Transverse colon (tissue), 4 donors: ENCODE measurements at places on chromosomes 7 and 10. TPM values are rescaled to one million over a fixed set of nuclear protein-coding genes. Genes with fewer than 3 reads are reported as not detected.

The DRGX gene
- total RNA-seq, result not detected

The FXYD4 gene
- total RNA-seq, result not detected

The OR2A42 gene
- not detected for total RNA-seq

The NKX2-3 gene
- total RNA-seq, result 9.3 TPM

The LRRC18 gene
- total RNA-seq, result not detected

The OR6B1 gene
- not detected for total RNA-seq

The FAM171A1 gene
- total RNA-seq, result 42.2 TPM

DNA sequence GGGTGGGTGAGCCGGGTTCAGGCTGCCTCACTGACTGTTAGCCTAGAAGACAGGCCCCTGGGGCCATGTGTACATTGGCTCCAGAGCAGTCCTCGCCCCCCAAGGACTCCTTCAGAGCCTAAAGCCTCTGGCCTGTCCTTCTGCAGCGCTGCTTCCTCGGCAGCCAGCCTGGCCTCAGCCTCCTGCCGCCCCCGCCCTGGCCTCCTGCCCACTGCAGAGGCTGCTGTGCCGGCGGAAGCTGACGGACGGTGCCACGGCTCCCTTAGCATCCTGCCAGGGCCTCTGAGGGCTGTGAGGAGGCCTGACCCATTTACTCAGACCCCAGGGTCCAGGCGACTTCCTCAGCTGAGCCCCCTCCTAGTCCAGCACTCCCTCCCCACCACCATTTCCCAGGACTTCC is 4.9 kb downstream of the SRRM3 start:
- peaks cover 8% of the 10 kb centered on the region for H3K27me3 ChIP-seq
- no peaks in the 10 kb centered on the region for H3K4me1 ChIP-seq
- DNase-seq, result no peak
- H3K36me3 ChIP-seq, result no peaks in the 10 kb centered on the region
- no peak overlapping the region for H3K27ac ChIP-seq
- H3K4me3 ChIP-seq, result no peak overlapping the region

DNA sequence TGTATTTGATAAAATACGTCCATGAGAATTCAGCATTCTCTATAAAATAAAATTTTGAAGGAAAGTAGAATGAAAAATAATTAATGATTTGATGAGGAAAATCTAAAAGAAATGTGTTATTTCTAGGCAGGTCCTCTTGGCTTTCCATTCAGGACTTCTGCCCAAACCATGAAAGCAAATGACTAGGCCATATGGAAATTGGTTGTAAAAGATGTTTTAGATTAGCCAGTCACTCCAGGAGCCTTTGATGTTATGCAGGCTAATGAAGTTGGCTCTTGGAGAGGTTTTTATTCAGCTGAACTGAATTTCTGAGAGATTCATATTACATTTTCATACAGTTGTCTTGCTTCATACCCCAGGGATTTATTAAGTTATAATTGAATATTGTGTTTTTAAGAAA is 452.8 kb downstream of the SDK1 start:
- H3K27ac ChIP-seq, result no peak overlapping the region
- DNase-seq, result no peak
- H3K4me3 ChIP-seq, result no peak overlapping the region
- H3K4me1 ChIP-seq, result no peaks in the 10 kb centered on the region

DNA sequence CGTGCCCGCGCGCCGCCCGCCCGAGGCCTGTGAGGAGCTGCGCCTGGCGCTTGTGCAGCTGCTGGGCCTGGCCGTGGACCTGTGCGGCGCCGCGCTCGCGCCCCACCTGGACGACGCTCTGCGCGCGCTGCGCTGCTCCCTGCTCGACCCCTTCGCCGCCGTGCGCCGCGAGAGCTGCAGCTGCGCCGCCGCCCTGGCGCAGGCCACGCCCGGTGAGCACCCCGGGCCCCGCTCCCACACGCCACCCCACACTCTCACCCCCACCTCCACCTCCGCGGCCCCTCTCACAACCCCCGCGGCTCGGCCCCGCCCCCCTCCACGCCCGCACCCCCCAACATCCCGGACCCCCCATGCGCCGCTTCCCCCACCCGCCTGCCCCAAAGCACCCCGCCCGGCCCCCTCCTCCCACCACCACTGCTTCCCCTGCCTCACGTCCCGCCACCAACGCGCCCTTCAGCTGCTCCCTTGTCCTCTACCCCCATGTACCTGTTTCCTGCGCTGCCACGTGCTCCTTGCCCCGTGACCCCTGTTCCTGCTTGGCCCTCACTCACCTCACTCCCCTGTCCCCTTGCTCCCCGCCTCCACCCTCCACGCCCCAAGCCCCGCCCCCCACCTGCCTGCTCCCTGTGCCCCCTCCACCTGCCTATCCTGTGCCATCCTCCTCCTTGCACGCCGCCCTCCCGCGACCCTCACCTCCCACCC is at the start of gene PRKAR1B:
Gene PRKAR1B (minus strand): TSS at position 178 of the 702 bp plus-strand sequence. CDS start 15,776 bp downstream, outside the sequence.
- peak; percentile 61 for DNase-seq
- H3K36me3 ChIP-seq, result peaks cover 5% of the 10 kb centered on the region
- H3K4me1 ChIP-seq, result no peaks in the 10 kb centered on the region
- H3K27me3 ChIP-seq, result no peaks in the 10 kb centered on the region
- H3K4me3 ChIP-seq, result peak within 1 kb of the TSS; percentile 99

- H3K4me3 ChIP-seq, result no peak overlapping the region
- no peak overlapping the region for H3K27ac ChIP-seq
- DNase-seq, result no peak
- no peaks in the 10 kb centered on the region for H3K27me3 ChIP-seq
- no peaks in the 10 kb centered on the region for H3K4me1 ChIP-seq
Measured at GRCh38 chr7:19482628-19483027, 226.2 kb downstream of the POLR1F start.

DNA sequence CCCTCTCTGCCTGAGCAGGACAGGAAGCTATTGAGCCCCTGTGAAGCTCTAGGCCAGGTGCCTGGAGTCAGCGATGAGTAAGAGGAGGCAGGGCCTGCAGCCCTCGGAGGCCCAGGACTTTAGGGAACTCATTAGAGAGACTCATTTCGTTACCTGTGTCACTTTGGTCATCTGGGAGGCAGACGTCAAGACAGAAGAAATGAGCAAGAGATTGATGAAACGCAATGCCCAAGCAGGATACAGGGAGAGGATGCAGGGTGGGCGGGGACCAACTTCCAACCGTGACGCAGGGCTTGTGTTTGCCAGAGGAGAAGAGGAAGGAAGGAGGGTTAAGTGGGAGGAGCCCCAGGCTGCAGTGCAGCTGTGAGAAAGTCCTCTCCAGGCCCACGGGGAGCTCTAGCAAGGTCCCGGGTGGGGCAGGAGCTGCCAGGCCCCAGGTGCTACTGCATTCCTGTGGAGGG is 26.4 kb upstream of the GNA12 start:
- no peak overlapping the region for H3K27ac ChIP-seq
- peak; percentile 61 for DNase-seq
- no peaks in the 10 kb centered on the region for H3K4me1 ChIP-seq

DNA sequence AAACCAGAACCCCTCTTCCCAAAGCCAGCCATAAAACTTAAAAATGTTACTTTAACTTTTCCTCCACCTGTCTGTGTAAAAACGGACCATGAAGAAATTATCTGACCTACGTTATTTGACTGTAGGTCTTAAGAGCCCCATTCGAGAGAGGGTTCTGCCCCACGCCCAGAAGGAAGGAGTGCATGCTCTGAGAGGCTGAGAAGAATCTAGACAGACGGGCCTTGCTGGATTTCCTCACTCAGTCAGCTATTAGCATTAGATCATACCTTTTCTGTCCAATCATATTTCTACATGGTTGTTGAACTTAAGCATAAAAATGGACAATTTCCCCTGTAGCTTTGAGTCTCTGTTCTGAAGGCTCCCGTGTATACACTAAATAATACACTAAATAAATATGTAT is 38.1 kb upstream of the WDR11 start:
- H3K4me1 ChIP-seq, result no peaks in the 10 kb centered on the region
- no peak overlapping the region for H3K27ac ChIP-seq

DNA sequence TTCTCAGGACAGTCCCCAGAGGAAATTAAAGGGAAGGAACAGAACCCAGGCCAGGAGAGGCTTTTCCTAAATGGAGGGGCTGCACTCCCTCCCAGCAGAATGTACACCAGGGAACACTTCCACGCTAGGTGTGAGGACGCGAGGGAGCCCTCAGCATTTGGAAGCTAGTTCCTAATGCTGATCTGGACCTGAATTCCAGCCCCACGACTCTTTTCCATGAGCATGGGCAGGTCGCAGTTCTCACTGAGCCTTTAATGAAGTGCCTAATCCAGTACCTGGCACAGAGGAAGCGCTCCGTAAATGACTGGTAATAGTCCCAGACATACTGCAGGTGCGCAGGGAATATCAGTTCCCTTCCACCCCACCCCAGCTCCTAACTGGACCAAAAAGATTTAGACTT is 1.1 kb downstream of the ALOX5 start:
- peaks cover 8% of the 10 kb centered on the region for H3K4me1 ChIP-seq
- no peak for DNase-seq
- no peak overlapping the region for H3K27ac ChIP-seq
- peaks cover 48% of the 10 kb centered on the region for H3K27me3 ChIP-seq
- H3K36me3 ChIP-seq, result no peaks in the 10 kb centered on the region

DNA sequence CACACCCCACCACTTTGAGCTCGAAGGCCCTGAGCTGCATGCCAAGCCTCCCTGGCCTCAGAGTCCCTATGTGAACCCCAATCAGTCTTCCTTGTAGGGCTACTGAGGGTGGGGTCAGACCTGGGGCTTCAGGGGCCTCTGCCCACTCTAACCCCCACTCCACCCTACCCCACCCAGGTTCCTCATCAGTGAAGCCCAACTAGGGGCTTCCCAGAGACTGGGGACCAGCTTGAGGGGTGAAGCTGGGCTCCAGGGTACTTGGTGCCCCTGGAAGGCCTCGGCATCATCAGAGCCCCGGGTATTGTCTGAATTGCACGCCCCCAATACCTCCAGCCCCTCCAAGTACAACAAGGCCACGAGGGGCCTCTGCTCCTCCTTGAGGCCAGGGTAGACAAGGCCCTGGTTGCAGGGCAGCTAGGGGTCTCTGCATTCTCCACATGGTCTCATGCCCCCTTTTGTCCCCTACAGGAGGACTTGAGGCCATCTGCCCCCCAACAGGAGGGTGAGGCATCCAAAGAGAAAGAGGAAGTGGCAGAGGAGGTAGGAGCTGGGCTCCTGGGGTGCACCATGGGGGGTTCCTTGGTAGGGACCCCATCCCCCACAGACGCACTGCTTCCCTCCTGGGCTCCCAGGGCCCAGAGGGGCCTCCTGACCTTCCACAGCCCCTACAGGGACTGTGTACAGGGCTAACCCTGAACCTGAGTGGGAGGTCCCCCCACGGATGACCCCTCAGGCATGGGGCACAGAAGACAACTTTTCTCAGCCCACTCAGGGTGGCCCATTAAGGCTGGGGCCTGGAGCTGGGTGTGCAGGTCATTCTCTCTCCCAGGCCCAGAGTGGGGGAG is 4.0 kb downstream of the SNCG start:
- H3K4me1 ChIP-seq, result peaks cover 14% of the 10 kb centered on the region
- no peaks in the 10 kb centered on the region for H3K36me3 ChIP-seq
- no peak overlapping the region for H3K4me3 ChIP-seq
- H3K27me3 ChIP-seq, result no peaks in the 10 kb centered on the region
- DNase-seq, result peak; percentile 6
